ENCODE measurements at places on chromosomes 7 and 10. TPM values are rescaled to one million over a fixed set of nuclear protein-coding genes. Genes with fewer than 3 reads are reported as not detected.
A peak's percentile ranks its signal among the peaks of the same experiment; 100 is the strongest.

ZNF786 gene
- total RNA-seq, result 6.9 TPM

DNA sequence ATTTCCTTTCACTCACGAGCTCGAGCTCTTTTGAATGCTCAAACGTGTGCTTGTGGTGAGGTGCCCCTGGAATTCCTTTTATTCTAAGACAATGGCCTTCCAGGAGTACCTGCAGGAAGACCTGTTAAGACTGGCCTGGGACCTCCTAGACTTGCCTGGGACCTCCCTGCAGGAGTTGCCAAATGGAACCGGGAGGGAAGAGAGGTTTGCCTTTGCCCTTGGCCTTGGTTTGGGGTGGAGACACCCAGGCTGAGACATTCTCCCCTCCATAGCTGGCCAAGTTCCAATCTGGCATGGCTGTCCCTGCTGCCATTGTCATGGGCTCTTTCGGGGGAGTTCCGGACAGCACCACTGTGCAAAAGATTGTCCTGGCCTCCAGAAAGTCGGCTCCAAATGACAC lies 39.7 kb downstream of the DNAJB12 start:
- H3K4me3 ChIP-seq, result no peak overlapping the region
- H3K4me1 ChIP-seq, result peaks cover 68% of the 10 kb centered on the region

DNA sequence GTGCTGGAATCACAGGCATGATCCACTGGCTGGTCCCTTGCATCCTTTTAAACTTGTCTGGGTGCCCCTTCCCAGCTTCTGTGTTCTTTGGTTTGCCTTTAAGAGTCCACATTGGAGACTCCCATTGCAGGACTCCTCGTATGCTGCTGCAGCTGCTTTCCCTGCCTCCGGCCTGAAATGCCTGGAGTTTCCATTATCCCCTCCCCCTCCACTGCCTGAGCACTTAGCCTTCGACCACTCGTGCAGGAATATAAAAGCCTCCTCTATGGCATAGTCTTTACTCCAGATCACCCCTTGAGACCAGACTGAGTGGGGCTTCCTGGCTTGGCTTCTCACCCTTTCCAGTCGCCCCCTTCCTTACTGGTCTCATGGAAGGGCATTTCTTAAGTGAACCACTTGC lies 80.2 kb downstream of the RHOBTB1 start:
- no peaks in the 10 kb centered on the region for H3K27me3 ChIP-seq
- no peaks in the 10 kb centered on the region for H3K4me1 ChIP-seq
- no peak for DNase-seq
- no peak overlapping the region for H3K4me3 ChIP-seq

DNA sequence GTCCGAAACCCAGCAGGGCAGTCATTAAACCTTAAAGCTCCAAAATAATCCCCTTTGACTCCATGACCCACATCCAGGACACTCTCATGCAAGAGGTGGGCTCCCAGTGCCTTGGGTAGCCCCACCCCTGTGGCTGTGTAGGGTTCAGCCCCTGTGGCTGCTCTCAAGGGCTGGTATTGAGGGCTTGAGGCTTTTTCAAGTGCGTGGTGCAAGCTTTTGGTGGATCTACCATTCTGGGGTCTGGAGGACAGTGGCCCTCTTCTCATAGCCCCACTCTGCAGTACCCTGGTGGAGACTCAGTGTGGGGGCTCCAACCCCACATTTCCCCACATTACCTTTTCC lies 50.5 kb downstream of the RSBN1L start:
- no peak for DNase-seq
- H3K36me3 ChIP-seq, result no peaks in the 10 kb centered on the region
- H3K27ac ChIP-seq, result no peak overlapping the region
- no peaks in the 10 kb centered on the region for H3K27me3 ChIP-seq
- H3K4me1 ChIP-seq, result peaks cover 9% of the 10 kb centered on the region

- H3K27me3 ChIP-seq, result peaks cover 3% of the 10 kb centered on the region
- no peak for DNase-seq
- no peaks in the 10 kb centered on the region for H3K36me3 ChIP-seq
- no peak overlapping the region for H3K27ac ChIP-seq
Observed at GRCh38 chr7:44259547-44260457, 59.0 kb downstream of the YKT6 start.

- H3K36me3 ChIP-seq, result no peaks in the 10 kb centered on the region
- H3K4me1 ChIP-seq, result no peaks in the 10 kb centered on the region
- DNase-seq, result no peak
- no peak overlapping the region for H3K4me3 ChIP-seq
Observed at GRCh38 chr7:151672716-151673115, 153.0 kb upstream of the RHEB start.

FAM13C gene
- total RNA-seq, result 14.5 TPM

DNA sequence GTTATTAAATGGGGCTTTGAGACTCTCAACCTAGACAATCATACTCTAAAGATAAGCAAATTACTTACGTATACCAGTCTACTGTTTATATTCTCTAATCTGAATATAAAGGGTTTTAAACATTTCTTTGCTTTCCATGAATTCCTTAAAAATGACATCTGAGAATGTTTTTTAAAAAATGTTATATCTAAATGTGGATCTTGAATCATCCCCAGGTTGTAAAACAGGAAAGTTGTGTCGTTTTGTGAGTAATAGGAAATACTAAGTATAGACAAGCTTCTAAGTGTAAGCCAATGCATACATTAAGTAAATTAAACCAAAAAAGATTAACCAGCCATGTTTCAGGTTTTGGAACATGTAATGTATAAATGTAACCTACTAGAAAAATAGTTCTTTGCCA lies 26.8 kb downstream of the ADD3 start:
- no peaks in the 10 kb centered on the region for H3K36me3 ChIP-seq
- no peak for DNase-seq
- no peaks in the 10 kb centered on the region for H3K27me3 ChIP-seq

GRCh38 chr7:16491148-16491547 lies 25.6 kb upstream of the SOSTDC1 start:
- H3K27me3 ChIP-seq, result no peaks in the 10 kb centered on the region
- H3K4me1 ChIP-seq, result no peaks in the 10 kb centered on the region
- H3K27ac ChIP-seq, result no peak overlapping the region
- no peak overlapping the region for H3K4me3 ChIP-seq
- no peaks in the 10 kb centered on the region for H3K36me3 ChIP-seq
- no peak for DNase-seq

- no peak overlapping the region for H3K27ac ChIP-seq
- no peaks in the 10 kb centered on the region for H3K36me3 ChIP-seq
- no peaks in the 10 kb centered on the region for H3K27me3 ChIP-seq
- no peaks in the 10 kb centered on the region for H3K4me1 ChIP-seq
Observed at GRCh38 chr7:78530351-78530750, 731.8 kb downstream of the PHTF2 start.

GRCh38 chr10:75234017-75234682 lies 1.6 kb downstream of the COMTD1 start:
- H3K4me3 ChIP-seq, result peak overlapping the region; percentile 95
- no peaks in the 10 kb centered on the region for H3K27me3 ChIP-seq
- H3K36me3 ChIP-seq, result peaks cover 38% of the 10 kb centered on the region
- DNase-seq, result peak; percentile 100

DNA sequence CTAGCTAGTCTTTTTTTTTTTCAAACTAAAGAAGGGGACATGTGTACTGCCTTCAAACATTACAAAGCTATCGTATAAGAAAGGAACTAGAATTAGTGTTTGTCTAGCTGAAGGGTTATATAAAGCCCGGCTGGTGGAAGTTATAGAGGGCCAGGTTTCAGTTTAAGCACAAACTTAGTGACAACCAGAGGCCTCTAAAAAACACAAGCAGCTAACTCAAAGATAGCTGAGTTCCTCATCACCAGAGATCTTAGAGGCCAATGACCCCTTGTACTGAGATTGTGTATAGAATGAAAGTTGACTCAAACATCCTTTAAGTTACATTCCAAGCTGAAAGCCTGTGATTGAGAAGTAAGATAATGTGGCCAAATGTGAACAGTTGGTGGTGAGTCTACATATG lies 28.1 kb upstream of the SGMS1 start:
- no peak overlapping the region for H3K4me3 ChIP-seq
- DNase-seq, result no peak
- no peak overlapping the region for H3K27ac ChIP-seq
- no peaks in the 10 kb centered on the region for H3K36me3 ChIP-seq

SLC16A9 gene
- 2.0 TPM for total RNA-seq

GRCh38 chr7:5574770-5575269 lies 151.2 kb upstream of the TNRC18 start:
- DNase-seq, result no peak
- no peak overlapping the region for H3K4me3 ChIP-seq
- no peaks in the 10 kb centered on the region for H3K36me3 ChIP-seq

- H3K27ac ChIP-seq, result peak overlapping the region; percentile 16
- H3K27me3 ChIP-seq, result no peaks in the 10 kb centered on the region
- no peaks in the 10 kb centered on the region for H3K4me1 ChIP-seq
- H3K36me3 ChIP-seq, result no peaks in the 10 kb centered on the region
- DNase-seq, result no peak
Observed at GRCh38 chr7:15798081-15798480, 111.6 kb upstream of the MEOX2 start.

Data from left lung (tissue), 14 donors.